ENCODE measurements at places on chromosomes 11 and 22. TPM values are rescaled to one million over a fixed set of nuclear protein-coding genes. Genes with fewer than 3 reads are reported as not detected.

OR2AT4 gene
- total RNA-seq, result 0.36 TPM

OVOL1 gene
- not detected for total RNA-seq

OR51B5 gene
- 0.52 TPM for total RNA-seq

CRYAB gene
- total RNA-seq, result 30.3 TPM

RPL3 gene
- total RNA-seq, result 2,782 TPM

ASCL2 gene
- 0.45 TPM for total RNA-seq

PRMT3 gene
- total RNA-seq, result 16.7 TPM

CNTF gene
- total RNA-seq, result 1.5 TPM

PGA5 gene
- total RNA-seq, result not detected

DNA sequence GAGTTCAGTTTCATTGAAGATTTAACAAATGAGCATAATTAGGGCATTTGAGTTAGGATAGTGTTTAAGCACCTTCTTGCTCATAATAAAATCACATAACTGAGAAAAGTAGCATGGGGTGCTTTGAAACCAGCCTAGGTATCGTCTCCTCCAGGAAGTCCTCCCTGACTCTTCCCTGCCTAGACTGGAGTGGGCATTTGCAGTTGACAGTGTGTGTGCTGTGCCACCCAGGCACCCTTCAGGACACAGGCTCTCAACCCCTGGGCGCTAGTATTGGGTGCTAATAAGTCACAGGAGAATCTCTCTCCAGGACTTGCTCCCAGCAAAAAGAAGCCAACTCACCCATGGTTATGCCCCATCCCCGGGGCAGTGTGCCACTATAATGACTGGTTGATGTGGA lies 584.1 kb downstream of the INSC start:
- ATAC-seq, result no peak

- no peak for ATAC-seq
These were observed 12.2 kb upstream of the AP1B1 start for GRCh38 chr22:29400576-29400975.

DNA sequence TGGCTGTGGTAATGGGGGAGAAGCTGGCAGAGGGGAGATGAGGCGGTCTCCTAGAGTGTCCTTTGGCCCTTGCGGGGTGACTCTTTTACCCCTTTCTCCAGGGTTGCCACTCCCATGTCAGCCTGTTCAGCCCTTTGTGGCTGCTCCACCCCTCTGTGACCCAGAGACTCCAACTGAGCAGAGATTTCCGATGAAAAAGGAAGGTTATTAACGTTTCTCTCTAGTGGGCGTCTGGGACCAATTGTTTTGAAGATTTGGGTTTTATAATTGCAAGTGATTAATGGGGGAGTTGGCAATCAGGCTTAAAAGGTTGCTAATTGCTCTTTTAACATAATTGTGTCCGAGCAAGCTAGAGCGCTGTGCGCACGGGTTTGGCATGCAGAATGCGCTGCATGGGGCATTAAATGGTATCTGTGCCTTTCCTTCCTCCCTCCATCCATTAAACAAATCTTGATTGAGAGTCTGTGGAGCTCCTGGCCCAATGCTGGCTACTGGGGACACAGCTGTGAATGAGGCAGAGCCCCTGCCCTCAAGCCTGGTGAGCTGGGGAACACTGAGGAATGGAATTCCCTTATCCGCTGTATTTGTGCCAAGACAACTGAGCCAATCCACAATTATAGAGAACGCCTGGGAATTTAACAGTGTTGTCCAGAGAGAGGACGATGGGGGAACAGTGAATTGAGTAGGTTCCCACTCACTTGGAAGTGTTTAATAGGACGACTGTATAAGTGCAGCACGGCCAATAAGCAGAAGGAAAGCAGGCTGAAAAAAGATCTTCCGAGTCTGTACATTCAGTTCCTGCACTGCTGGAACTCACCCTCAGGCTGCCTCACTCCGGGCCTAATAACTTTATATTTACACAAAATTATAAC lies 295.9 kb downstream of the MIAT start:
- peak; percentile 75 for ATAC-seq

DNA sequence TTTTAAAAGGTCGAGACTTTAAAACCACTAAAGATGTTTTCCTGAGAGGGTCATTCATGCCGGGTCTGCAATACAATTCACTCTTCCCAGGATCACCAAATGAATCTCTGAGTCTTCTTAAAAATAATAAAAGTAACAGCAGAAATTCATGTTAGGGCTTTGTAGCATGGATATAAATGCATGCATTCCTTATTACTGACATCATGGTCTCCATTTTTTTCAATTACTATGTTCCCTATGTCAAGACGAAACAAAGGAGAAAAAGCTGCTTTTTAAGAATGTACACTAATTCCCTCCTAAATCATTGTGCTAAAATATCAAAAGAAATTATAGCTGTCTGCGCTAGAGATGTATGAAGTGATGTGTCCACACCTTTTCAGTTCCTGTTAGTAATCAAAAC lies 789.9 kb upstream of the LRRC4C start:
- no peak for ATAC-seq

DNA sequence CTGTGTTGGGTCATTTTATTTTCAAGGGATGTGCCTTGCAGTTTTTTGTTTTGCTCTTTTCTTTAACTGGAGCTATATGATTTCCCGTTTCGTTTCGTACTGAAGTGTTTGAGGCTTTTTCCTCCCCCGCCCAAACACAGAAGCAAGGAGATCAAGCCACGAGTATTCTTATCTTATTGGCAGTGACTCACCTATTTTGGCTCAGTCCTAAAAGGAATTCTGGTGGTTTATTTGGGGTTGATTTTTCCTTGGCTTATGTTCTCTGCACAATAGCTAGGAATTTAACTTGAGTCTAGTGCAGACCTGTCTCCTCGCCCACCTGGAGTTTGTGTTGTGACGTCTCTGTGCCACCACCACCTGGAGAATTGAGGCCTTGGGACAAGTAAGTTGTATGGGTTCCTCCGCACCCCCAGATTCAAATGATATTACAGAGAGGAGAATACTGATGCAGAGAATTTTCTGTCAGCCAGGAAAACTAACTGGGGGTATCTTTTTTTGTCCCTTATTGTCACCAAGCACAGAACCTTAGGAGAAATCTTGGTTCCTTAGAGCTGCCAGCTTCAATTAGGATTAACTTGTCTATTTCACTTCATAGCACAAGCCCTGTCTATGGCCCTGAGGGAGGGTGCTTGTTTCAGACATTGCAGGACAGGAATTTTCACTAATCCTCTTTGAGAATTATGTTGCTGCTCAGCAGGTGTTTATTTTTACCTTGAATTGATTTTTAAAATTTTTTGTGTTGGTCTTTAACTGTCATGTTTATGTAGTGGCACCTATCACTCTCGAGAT lies 90.4 kb upstream of the BIRC3 start:
- no peak for ATAC-seq

DNA sequence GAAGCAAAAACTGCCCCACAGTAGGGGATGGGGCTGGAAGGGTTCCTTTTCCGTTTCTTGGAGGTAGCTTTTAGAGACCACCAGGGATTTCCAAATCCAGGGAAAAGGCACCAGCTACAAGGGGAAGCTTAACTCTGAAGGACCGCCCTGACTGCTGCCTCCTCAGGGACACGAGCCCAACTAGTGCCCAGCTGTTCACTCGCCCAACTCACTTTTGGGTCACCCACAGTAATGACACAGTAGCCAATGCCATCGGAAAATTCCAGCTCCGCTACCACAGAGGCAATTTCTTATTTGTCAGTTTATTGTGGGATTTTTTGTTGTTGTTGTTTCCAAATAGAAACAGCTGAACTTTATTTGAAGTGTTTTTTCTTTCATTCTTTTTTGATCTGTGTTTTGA lies 141.3 kb downstream of the ATXN10 start:
- ATAC-seq, result no peak

- peak; percentile 5 for ATAC-seq
These were observed 568 bp downstream of the ALG8 start for GRCh38 chr11:78138694-78139421.

DNA sequence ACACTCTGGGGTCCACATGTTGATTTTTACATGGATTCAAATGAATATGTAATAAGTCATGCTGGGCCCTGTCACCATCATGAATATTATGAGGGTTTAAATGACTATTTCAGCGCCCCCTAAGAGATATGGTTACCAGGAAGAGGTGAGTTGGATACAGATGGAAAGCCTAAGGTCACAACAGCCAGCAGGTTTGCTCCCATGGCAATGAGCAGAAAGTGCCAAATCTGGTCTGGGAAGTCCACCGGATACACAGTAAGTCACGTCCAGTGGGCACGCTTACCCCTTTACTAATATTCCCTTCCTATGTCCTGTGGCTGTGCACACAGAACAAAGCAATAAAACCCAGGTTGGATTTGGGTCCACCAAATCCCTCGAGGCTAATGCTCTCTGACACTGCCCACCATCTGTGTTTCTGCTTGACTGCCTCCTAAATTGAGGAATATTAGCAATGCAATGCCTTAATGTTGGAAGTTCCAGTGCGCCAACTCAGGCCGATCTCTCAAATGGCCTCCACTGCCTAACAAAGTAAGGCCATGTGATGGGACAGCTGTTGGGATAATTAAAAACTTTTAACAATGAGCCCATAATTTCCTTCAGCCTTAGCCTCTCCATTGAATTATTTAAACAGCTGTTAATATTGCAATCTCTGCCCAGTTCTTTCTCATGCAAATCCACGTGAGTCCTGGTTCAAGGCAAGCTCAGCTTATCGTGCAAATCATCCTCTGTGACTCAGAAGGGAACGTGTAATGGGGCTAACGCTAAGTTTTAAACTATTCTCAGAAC lies 97.6 kb downstream of the SLC1A2 start:
- ATAC-seq, result peak; percentile 85

DNA sequence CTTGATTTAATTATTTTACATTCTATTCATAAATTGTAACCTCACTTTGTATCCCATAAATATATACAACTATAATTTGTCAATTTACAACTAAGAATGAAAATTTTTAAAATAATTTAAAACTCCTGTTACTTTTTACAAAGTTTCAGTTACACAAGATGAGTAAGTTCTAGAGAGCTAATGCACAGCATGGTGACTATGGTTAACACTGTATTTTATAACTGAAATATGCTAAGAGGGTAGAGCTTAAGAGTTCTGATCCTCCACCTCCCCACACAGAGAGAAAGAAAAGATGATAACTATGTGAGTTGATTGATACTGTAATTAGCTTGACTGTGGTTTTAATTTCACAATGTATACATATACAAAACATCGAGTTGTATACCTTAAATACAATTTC lies 412.5 kb upstream of the DDI1 start:
- ATAC-seq, result no peak

DNA sequence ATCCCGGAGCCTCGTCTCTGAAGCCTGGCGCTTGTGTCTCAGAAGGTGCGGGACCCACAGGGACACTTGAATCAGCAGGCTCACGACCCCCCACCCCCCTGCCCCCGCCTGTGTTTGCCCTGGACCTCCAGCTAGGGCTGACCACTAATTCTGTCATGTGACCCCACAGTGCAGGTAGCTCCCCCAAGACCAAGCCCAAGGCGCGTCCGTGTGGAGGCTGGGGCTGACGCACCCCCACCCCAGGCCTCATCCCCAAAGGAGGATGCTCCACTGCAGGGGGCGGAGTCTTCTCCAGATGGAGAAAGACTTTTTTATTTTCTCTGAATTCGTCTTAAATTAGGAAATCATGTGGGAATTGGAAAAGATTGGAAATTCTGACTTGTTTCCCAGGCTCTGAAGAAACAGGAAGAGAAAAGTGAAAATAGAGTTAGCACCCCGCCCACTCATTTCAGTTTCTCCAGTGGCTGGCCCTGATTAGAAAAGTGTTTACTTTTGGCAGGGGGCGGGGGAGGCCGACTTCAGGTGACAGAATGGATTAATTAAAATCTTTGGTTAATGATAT lies 1.0 kb upstream of the RELA start:
- ATAC-seq, result peak; percentile 16

GRCh38 chr11:132993991-132994502 lies 538.3 kb downstream of the OPCML start:
- ATAC-seq, result peak; percentile 67

DNA sequence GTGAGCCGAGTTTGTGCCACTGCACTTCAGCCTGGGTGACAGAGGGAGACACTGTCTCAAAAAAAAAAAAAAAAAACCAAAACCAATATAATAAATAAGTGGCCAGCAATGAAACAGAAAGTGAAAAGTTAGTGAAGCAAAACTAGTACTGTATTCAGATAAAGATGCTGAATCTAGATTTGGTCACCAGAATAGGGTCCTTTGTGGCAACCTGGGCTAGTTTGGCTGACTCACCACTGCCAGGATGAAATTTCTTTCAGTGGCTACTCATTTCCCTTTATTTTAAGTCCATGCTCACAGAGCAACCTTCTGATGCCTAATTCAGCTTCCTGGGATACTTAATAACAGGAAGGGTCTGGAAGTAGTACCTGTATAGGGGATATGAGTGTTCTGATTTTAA lies 26.0 kb downstream of the LIMK2 start:
- ATAC-seq, result no peak

DNA sequence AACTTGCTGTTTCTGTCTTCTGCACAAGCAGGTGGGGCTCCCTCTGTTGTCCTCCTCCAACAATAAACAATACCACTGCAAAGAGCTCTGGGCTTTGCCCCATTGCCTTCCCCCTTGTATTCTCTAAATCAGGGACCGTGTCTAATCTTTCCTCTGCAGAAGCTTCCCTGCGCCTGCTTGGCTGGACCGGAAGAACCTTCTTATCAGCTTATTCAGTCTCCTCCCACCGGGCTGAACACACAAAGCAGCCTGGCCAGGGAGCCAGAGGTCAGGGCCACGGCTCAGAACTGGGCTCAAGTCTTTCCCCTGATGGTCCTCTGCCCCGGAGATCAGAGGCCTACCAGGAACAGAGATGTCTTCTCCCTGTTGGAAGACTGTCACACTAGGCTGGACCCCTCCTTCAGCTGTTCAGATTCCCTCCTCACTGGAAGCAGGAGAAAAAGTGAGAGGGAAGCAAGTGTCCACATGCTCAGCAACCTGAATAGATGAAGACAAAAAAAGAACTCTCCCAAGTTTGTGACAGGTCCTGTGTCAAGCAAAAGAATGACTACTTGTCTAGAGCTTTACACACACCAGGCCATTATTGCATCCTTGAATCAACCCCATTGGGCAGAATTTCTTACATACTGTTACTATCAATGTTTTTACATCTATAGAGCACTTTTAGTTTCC lies 63.7 kb downstream of the RAB30 start:
- ATAC-seq, result peak; percentile 40

DNA sequence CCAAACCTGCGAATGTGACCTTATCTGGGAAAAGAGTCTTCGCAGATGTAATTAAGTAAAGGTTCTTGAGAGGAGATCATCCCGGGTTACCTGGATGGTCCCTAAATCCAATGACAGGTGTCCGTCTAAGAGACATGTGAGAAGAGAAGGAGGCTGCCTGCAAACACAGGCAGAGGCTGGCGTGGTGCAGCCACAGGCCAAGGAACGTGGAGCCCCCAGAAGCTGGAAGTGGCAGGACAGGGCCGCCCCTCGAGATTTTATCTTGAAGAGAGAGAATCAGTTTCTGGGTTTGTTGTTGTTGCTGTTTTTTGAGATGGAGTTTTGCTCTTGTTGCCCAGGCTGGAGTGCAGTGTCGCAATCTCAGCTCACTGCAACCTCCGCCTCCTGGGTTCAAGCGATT lies 33.6 kb downstream of the MRGPRD start:
- no peak for ATAC-seq

GRCh38 chr22:40728731-40729189 lies 49.5 kb downstream of the MCHR1 start:
- no peak for ATAC-seq

Data from motor neuron (in vitro differentiated cells).